ENCODE measurements at places on chromosomes 4 and X.

GRCh38 chr4:152735396-152735859 lies 44.1 kb downstream of the TIGD4 start:
- DNase-seq = no peak

DNA sequence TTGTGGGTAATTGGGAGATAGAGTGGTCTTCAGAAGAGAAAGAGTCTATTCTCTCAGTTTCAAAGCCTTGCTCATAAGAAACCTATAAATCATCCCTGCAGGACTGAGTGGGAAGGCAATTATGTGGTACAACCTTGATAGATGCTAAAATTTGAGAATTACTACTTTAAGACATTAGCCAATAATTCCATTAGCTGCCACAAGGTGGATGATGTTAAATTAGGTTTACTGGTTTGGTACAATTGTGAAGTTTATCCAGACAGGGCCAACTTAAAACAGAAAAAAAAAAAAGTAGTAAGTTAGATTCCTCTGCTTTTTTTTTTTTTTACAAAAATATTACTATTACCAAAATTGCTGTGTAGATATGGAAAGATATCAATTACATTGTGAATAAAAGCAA lies 73.2 kb upstream of the AMOT start:
- DNase-seq = no peak

DNA sequence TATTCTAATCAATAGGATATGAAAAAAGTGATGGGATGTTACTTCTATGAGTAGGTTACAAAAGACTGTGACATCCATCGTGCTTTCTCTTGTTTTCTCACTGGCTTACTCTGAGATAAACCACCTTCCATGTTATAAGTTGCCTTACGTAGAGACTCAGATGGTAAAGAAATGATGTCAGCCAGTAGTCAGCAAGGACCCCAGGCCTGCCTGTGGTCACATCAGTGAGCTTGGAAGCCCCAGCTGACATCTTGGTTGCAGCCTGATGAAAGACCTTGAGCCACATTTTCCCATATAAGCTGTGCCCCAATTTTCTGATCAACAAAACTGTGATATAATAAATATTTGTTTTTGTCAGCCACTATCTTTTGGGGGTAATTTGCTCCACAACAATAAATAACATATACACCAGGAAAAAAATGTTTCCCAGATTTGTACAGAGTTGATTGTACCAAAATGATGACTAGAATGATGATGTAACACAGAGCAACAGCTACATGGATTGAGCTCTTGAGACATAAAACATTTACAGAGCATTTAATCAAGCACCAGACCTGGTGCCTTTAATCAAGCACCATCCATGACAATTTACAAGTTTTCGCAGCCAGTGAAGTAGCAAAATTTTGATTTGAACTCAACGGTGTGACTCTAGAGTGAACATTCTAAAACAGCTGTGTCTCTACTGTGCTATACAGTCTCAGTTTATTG lies 11.2 kb upstream of the DCAF12L2 start:
- no peak for DNase-seq

GRCh38 chr4:42603862-42604261 lies 53.0 kb downstream of the ATP8A1 start:
- no peak for DNase-seq

DNA sequence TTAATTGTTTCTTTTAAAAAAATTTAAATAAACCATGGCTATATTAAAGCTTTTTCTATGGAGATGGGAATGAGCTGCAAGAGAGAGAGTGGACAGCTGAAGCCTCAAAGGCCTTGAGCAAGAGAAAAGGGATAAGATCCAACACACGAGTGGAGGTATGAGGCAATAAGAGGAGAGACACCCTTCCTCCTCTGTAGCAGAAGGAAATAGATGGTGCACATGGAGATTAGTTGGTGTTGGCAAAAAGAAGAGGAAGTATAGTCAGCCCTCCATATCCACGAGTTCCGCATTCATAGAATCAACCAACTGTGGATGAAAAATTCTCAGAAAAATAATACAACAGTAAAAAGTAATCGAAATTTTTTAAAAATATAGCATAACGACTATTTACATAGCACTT lies 3.2 kb downstream of the CXorf38 start:
- no peak for DNase-seq

- no peak for DNase-seq
Measured at GRCh38 chrX:108090491-108091263, 665 bp downstream of the PSMD10 start.

- no peak for DNase-seq
Measured at GRCh38 chrX:104270916-104271512, 16.3 kb upstream of the ESX1 start.

DNA sequence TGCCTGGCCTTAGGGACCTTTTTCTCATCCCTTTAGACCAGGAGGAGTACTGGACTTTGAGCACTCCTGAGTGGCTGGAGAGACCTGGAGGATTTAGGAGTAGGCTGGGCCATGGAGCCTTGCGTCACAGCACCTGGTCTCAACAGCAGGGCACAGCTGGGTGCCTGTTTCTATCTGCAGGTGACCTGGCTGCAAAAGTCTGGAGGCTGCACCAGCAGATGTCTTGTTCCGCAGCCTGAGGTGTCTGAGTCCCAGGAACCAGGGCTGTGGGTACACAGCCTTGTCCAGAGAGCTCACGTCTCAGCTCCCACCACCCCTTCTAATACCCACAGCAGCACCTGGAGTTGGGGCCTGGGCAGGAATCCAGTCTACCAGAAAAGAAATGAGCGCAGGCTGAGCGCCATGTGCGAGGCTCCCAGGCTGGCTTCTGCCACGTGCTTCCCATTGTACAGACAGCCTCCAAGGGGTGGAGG lies 5.0 kb upstream of the NSD2 start:
- DNase-seq = no peak

- DNase-seq = no peak
Measured at GRCh38 chr4:79083406-79084010, 144.3 kb upstream of the PAQR3 start.

- no peak for DNase-seq
Measured at GRCh38 chr4:139574641-139575040, 18.6 kb upstream of the SETD7 start.

DNA sequence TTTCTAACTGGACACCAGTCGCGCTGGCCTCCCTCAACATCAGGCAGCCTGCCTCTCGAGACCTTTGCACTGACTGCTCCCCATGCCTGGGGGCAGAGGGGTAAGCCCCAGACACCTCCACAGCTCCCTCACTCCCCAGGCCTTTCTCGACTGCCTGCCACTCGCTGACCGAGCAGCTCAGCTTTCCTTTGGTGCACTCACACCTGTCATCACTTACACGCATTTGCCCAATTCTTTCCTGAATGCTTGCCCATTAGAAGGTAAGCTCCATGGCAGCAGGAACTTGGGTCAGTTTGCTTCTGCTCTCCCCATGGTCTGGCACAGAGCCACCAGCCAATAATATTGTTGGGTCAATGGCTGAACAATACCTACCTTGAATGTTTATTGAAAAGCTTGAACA lies 32.2 kb upstream of the PROM1 start:
- DNase-seq = no peak

DNA sequence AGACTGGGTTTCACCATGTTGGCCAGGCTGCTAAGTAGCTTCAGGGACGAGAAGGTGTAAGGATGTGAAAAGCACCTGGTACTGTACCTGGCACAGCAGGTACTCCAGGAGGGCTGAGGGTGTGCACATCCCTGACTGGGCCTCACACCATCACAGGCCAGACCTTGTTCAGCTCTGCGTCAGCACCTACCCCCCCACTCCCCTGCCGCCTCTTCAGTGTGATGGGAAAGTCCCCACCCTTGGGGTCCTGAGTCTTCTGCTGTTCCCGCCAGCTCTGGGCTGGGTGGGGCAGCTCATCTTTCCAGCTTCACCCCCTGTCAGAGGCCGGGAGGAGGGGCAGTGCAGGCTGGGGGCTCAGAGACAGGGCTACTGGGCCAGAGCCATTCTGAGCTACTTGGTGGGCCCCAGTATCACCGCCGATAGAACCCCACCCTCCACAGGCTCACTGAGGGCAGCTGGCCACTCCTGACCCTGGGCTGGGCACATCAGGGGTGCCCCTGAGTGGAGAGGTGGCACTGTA lies 6.7 kb upstream of the SH3BP2 start:
- DNase-seq = no peak

DNA sequence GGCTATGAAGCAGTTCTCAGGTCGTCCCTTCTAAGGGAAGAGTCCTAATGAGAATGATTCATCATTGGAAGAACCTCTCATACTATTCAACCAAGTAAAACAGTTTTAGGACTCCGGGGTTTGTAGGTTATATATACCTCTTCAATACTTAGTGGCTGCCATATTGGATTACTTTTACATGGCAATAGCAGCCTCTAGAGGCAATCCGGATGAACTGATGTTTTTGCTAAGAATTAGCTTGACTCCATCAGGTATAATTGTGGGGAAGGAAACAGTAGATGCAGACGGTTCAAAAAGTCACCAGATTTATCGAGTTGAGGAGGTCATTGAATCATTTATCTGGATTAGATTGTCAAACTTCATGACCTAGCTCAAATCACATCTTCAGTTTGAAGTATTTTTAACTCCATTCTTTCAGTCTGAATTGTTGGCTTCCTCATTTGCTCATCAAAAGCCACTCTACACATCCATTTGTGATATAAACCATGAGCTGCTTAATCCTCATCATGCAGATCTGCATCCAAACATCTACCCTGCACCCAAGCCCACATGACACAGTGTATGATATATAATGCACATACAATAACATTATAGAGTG lies 28.4 kb downstream of the GUCY1B1 start:
- peak; percentile 67 for DNase-seq

- no peak for DNase-seq
Measured at GRCh38 chrX:68571610-68572311, 72.9 kb downstream of the YIPF6 start.

DNA sequence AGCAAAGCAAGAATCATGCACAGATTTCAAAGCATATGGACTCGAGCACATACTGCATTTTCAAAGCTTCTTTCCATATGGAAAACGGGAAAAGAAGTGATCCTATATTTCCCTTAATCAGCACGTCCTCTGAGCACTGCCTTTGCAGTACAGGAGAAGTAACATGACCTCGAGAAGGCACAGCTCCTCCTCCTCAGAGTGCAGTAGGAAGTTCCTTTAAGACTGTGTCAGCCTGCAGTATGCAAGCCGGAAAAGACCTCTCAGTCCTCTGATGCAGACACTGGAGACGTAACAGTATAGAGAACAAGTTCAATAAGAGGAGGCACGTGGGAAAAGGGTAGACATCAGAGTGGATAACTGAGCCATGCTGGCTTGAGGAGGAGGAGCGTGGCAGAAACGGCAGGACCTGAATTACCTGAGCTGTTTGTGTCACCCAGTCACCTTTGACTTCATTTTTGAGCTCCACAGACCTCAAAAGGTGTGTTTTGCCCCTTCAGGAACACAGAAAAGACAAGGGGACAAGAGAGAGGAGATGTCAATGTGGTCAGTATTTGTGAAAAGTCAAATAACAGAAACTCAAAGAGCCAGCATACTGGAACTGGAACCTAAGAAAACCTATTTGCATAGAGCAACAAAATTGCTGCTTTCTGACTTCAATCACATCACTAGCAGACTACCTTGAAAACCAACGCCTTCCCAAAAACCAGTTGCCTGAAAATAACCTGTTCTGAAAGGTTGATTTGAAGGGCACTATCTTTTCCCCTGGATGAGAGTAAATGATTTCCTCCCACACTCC lies 20.8 kb downstream of the IRF2 start:
- peak; percentile 71 for DNase-seq

GRCh38 chrX:97402903-97403302 lies 519.2 kb downstream of the RPA4 start:
- no peak for DNase-seq

DNA sequence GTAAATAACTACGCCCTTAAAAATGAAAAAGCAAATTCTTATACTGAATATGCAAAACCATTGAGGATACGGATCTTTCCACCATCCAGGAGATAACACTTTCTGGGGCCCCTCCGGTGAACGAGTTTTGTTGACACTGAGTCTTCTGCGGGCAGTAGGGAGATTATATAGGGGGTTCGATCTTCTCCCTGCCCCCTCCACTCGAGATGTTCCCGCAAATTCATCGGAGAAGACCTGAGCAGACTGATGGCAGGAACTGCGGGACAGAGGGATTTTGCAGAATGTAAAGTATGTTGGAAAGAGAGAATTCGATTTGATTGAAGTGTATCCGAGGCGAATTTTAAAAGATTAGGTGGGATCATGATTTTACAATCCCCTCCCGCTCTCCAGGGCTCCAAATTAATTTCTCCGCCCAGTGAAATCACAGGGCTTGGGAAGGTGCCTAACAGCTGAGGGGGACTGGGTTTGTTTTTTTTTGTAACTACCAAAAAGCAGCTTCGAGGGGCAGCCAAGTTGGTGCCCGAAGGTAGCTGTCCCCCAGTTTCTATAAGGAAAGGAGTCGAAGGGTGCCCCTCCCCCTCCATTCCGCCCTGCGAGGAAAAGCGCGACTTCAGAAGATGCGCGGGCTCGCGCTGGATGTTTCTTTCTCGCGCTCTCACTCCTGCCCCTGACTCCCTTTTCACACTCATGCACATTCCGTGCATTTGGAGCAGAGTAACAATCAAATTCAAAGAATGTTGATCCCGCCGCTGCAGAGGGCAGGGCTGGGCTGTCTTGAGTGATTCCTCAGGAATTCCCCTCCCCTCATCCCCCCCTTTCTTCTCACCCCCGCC lies 1.2 kb downstream of the TMEM255A start:
- no peak for DNase-seq

- DNase-seq = no peak
Measured at GRCh38 chr4:1793496-1793840, 375 bp downstream of the FGFR3 start.

DNA sequence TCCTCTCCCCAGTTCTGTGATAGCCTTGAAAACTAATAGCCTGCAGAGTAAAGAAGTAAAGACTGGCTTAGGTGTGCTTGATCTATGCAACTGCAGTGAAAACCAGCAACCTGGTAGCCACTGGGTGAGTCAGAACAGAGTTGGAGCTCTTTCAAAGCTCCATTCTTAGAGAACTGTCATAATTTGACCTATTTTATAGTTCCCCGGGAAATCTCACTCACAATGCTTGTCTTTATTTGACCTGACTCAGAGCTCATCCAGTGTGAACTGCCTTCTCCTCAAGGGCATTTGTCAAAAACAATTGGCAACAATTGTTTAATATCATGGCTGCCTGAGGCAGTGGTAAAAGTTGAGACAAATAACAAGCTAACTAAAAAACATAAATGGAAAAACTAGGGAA lies 213.0 kb upstream of the NHS start:
- DNase-seq = no peak

GRCh38 chr4:2395038-2395437 lies 23.4 kb downstream of the ZFYVE28 start:
- no peak for DNase-seq

DNA sequence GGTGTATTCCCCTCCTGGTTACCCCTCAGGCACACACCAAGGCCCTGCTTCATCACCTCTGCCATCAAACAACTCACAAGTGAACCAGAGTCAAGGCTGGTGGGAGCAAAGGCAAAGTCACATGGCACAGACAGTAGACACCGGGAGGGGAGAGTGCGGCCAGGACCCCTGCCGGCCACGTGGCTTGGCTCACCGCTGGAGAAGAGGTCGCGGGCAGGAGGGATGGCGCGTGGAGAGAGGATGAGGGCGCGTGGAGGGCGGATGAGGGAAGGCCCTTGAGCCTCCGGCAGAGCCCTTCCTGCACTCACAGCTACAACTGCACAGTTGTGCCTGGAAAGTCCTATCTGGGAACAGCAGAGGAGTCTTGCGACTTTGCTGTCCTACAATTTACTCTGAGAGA lies 104.2 kb upstream of the ADRA2C start:
- DNase-seq = no peak

Data from bone marrow (tissue), 2 donors.